ENCODE measurements at places on chromosomes 13 and 19. TPM values are rescaled to one million over a fixed set of nuclear protein-coding genes. Genes with fewer than 3 reads are reported as not detected.

The ATP1A3 gene
- total RNA-seq = under 0.01 TPM

The ZNF471 gene
- total RNA-seq = 9.2 TPM

The TTYH1 gene
- not detected for total RNA-seq

The ZNF536 gene
- total RNA-seq = 0.50 TPM

GRCh38 chr19:43640424-43640757 is 741 bp upstream of the CADM4 start:
- no peak for DNase-seq

GRCh38 chr19:45164577-45165335 is 4.0 kb upstream of the NKPD1 start:
- DNase-seq = peak; percentile 47

DNA sequence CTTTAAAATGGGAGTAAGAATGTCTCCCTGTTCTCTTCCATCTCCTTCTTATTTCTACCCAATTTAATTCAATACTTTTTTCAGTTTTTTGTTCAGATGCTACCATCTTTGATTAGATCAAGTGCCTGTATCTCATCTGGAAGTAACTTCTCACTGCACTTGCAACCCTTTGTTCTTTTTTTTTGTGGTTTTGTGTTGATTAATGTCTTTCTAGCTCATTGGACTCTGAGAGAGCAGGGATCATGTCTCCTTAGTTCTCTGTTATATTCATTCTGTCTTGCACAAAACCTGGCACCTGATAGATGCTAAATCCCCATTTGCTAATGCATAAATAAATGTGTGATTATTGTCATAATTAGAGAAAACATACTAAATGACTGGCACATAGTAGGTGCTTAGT is 834 bp upstream of the ITGBL1 start:
- DNase-seq = peak; percentile 70

DNA sequence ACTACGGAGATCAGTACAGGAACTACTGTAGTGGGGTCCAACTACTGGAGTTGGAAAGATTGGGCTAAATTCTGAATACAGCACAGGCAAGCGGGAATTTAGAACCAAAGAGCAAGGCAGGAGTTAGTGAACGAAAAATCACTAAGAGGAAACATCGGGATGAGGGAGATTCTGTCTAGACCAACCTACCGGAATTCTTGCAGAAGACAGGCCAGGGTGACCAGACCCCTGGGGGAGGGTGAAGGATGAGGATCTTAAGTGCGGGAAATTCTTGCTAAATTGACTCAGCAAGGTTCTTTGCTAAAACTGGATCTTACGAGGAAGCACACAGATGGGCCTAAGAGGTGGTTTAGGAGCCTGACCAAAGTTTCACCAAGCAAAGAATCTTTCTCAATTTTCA is 13.2 kb upstream of the PSPC1 start:
- no peak for DNase-seq

GRCh38 chr19:40337594-40337993 is 10.6 kb downstream of the C19orf47 start:
- DNase-seq = no peak

Data from fibroblast of lung (primary cell).